Upper lobe of left lung (tissue), 6 donors: ENCODE measurements at places on chromosomes 2 and 18. TPM values are rescaled to one million over a fixed set of nuclear protein-coding genes. Genes with fewer than 3 reads are reported as not detected.

ZBTB7C gene
- 12.8 TPM for total RNA-seq

CSRNP3 gene
- 0.46 TPM for total RNA-seq

CAPN14 gene
- 0.15 TPM for total RNA-seq

AFF3 gene
- 46.1 TPM for total RNA-seq

PLEKHH2 gene
- total RNA-seq: 42.4 TPM

- no peak for DNase-seq
These were observed 721 bp downstream of the MCEE start for GRCh38 chr2:71129114-71129901.

- no peak for DNase-seq
These were observed 76.5 kb upstream of the EPB41L3 start for GRCh38 chr18:5620289-5620688.

- no peak for DNase-seq
These were observed 69.8 kb upstream of the GALNT3 start for GRCh38 chr2:165863810-165864261.

- DNase-seq: peak; percentile 95
These were observed at the start of gene THUMPD2 for GRCh38 chr2:39778775-39779340. Gene THUMPD2 (minus strand): TSS chr2:39779258. CDS start chr2:39779239, 19 bp downstream.

DNA sequence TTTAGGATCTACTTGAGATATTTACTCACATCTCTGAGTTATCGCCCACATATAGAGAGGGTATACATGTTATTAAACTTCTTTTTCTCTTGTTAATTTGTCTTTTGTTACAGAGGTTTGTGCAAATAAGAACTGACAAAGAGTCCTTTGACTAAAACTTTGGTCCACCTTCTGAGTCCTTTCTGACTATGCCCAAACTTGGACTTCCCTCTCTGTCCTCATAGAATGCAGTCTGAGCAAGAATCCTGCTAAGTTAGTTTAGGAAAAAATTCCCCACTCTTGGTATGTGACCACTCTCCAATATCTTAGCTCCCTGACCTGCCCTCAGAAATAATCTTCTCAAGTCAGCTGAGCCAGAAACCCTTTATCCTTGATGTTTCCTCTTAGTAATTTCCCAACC lies 257.5 kb upstream of the REG3G start:
- DNase-seq: no peak

DNA sequence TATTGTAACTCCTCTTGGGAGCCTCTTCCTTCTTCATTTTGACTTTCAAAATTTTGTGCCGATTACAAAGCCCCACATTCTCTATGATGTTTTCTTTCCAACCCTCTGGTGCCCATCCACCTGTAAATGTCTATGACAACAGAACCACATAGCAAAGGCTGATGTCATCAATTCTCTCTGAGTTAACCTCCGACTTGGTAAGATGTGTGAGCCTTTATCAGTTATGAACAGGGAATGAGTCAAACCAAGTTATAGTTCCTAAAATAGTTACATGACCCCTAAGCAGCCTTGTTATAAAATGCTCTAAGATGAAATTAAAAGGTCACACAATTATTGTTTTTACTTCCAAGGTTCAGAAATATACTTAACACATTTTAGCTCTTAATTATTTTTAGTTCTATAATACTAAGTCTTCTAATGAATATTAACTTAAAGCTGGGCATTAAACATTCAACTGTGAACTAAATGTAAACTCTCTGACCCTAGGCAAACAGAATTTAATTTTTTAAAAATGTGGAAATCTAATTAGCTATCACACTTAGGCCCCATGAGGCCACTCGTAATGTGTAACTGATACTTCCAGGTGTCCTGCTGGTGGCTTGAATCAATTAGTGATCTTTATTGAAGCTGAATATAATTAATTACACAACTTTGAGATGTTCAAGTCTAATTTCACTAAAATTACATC lies 102.3 kb upstream of the CYRIA start:
- DNase-seq: no peak

- DNase-seq: no peak
These were observed 75.4 kb downstream of the CHN1 start for GRCh38 chr2:174929786-174930185.

- DNase-seq: no peak
These were observed 9.7 kb downstream of the ZBTB7C start for GRCh38 chr18:48399303-48400075.

GRCh38 chr2:196260546-196260945 lies 89.2 kb upstream of the STK17B start:
- DNase-seq: no peak

DNA sequence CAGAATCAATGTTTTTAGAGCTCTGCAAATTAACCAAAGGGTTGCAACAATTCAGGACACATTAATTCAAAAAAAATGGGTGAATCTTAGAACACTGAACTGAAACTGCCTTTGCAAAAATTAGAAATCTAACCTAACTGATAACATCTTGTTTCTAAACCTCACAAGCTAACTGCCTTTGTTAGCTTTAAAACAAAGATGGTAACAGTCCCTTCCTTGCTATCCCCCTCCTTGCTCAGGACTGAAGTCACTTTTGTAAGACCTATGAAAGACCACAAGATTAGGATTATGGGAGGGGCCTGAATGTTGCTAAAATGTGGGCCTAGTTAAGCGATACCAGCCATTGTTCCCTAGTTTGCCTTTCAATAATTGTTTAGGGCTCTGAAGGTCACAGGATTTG lies 44.9 kb upstream of the LONRF2 start:
- DNase-seq: no peak

- no peak for DNase-seq
These were observed 62.8 kb upstream of the DTNA start for GRCh38 chr18:34647251-34647650.
